ENCODE measurements at places on chromosomes 7 and 10.

DNA sequence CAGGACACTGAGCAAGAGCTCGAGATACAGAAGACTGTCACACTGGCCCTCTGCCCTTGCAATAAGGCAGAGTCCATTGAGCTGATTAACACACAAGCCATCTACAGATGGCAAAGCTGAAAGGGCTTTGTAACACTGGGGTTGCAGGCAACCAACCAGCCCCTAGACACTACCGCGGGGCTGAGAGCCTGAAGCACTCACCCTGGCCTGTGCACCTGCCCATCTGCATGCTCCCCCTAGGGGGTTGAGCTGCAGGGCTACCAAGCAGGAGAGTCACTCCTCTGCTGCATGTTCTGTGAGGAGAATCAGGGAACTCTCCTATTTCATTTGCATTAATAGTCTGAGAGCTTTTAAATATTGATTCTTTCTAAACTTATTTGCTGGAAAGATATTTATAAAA lies 128.1 kb upstream of the VIPR2 start:
- no peak for DNase-seq

GRCh38 chr7:11835260-11835659 lies 3.3 kb upstream of the THSD7A start:
- no peak for DNase-seq

GRCh38 chr10:100020142-100020885 lies 10.6 kb upstream of the DNMBP start:
- DNase-seq, result no peak

GRCh38 chr10:14603534-14604102 lies 171.1 kb downstream of the FAM107B start:
- no peak for DNase-seq

GRCh38 chr7:143415742-143416397 lies 7.2 kb upstream of the EPHA1 start:
- DNase-seq, result no peak

- DNase-seq, result peak; percentile 22
Measured at GRCh38 chr7:151076863-151077704, 3.5 kb downstream of the FASTK start.

GRCh38 chr7:42012313-42012712 lies 224.7 kb downstream of the GLI3 start:
- DNase-seq, result no peak

GRCh38 chr10:132136097-132136521 lies 50.6 kb upstream of the DPYSL4 start:
- DNase-seq, result no peak

- DNase-seq, result no peak
Measured at GRCh38 chr7:149850007-149850594, 11.9 kb downstream of the ZNF862 start.

- DNase-seq, result no peak
Measured at GRCh38 chr10:16505161-16505560, 16.5 kb downstream of the C1QL3 start.

DNA sequence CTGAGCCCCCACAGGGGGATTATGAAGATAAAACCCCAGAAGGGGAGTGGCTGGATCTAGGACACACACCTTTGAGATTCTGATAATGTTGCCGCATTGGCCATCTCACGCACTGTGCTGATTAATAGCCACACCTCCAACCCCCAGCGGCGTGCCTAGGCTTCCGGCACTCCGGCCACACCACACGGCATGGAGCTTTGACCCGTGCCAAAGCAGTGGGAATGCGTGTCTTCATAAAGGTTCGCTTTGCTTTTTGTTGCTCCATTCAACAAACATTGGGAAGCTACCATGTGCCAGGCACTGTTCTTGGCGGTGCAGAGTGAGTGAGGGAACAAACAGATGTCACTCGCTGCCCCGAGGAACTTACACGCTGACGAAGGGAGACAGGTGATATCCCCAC lies 117.6 kb downstream of the TCERG1L start:
- DNase-seq, result no peak

DNA sequence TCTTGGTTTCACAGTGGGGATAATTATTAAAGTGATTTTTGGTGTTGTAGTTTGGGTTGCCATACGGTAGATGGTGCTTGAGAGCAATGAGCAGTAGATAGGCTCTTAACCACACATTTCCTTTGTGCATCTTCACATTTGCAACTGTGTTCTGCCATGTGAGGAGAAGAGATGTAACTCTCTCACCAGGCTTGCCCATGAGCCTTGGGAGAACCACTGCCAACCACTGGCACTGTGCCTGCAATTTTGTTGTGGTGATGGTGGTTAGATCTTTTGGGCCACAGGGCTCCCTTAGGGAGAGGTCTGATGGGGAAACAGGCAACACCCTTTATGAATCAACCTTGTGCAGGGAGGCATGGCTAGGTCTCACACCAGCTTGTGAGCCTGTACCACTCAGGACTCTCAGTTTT lies 204.3 kb downstream of the CCDC7 start:
- DNase-seq, result no peak

- no peak for DNase-seq
Measured at GRCh38 chr7:118858651-118859149, 634.2 kb downstream of the ANKRD7 start.

- no peak for DNase-seq
Measured at GRCh38 chr7:128831178-128831993, 1.2 kb downstream of the FLNC start.

DNA sequence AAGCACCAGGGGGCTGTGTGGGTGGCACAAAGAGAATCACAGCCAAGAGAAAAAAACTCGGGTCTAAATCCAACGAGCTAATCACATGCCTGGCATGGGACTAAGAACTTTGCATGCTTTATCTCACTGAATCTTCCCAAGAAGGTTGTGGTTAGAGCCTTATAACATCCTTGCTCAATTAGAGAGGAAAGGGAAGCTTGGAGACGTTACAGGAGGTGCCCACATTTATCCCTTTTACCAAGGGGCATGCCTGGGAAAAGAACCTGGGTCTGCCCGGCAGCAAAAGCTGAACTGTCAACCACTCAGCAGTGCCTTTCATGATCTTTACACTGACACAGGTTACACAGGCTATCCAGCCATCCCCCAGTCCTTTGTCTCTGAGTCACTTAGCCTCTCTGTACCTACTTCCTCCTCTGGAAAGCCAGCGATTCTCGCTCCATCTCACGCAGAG lies 190.1 kb downstream of the PRPF18 start:
- DNase-seq, result no peak

Measured in NCI-H2081 (cell line).